ENCODE measurements at places on chromosomes 1 and 21.

DNA sequence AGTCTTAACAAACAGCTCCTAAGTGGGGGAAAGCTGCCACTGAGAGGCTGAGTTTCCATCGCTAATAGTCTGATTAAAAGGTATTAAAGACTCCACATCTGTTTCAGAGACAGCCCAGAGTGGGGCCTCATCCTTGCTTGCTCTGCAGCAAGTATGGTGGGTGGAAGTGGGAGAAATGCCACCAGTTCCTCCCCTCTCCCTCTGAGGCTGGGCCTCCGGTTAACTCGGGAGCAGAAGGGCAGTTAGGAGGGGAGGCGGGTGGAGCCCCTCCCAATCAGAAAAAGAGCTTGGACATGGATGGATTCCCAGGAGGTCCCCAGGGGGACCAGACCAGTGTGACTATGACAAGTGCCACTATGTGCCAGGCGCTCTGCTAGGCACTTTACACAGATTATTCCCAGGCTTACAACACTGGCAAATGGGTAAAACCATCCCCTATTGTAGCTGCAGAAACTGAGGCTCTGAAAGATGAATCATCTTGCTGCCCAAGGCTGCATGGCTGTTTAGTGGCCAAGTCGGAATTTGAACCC lies 11.4 kb upstream of the ASCL5 start:
- no peak for DNase-seq

DNA sequence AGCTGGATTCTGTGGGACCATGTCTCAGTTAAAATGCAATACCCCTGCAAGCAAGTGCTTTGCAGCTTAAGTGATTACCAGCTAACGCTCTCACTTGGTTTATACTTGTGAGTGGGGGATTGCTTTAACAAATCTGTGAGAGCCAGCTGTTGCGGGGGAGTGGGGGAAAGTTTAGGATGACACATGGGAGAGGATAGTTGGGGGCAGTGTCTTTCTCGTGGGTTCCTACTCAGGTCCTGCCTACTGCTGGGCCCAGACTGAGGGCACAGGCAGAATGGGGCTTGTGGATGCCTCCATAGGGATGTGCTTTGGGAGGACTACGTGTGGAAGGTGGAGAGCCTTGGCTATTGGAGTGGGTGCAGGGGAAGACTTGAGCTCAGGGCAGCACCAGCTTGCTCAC lies 60.1 kb downstream of the ELK4 start:
- DNase-seq = no peak

GRCh38 chr21:42086969-42087368 lies 15.9 kb downstream of the UMODL1 start:
- no peak for DNase-seq

DNA sequence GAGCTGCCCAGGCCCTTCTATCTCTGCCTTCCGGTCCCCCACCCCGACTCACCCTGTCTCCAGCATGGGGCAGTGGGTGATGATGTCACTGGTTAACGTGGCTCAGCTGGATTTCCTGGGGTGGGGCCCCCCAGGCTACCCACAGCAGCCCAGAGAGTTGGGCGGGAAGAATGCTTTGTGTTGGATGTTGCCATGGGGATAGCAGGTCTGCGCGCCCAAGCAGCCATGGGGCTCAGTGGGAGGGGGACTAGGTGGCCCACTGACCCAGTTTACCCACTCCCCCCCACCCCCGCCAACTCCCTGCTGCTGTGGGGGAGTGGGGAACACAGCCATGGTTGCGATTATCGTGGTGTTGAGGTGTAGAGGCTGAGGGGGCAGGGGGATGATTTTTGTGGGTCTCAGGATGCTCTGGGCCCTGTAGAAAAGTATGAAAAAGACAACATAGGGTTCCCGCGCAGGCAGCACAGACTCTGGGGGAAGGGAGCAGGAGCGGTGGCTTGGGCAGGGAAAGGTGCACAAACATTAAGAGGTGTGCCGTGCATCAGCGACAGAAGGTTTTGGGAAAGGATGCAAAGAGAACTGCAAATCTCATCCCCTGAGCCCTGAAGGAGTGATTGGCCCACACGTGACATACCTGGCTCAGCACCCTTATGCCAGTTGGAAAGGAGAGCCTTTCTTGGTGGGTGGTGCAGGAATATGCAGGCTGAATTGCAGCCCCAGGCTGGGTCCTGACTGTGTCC lies 8.5 kb downstream of the CELSR2 start:
- no peak for DNase-seq

GRCh38 chr21:41703857-41704501 lies 62.9 kb downstream of the RIPK4 start:
- no peak for DNase-seq

GRCh38 chr1:91876040-91876470 lies 9.9 kb downstream of the TGFBR3 start:
- no peak for DNase-seq

All from fibroblast of skin of left biceps (primary cell).